Ascending aorta (tissue), 2 donors: ENCODE measurements at places on chromosomes 1 and 21. TPM values are rescaled to one million over a fixed set of nuclear protein-coding genes. Genes with fewer than 3 reads are reported as not detected.

SPATA46 gene
- total RNA-seq: not detected

RAB3B gene
- total RNA-seq: not detected

RAB42 gene
- not detected for total RNA-seq

RNU1-1 gene
- total RNA-seq: under 0.01 TPM

- no peak for DNase-seq
These were observed 300.0 kb downstream of the CHRM3 start for GRCh38 chr1:239686386-239686785.

DNA sequence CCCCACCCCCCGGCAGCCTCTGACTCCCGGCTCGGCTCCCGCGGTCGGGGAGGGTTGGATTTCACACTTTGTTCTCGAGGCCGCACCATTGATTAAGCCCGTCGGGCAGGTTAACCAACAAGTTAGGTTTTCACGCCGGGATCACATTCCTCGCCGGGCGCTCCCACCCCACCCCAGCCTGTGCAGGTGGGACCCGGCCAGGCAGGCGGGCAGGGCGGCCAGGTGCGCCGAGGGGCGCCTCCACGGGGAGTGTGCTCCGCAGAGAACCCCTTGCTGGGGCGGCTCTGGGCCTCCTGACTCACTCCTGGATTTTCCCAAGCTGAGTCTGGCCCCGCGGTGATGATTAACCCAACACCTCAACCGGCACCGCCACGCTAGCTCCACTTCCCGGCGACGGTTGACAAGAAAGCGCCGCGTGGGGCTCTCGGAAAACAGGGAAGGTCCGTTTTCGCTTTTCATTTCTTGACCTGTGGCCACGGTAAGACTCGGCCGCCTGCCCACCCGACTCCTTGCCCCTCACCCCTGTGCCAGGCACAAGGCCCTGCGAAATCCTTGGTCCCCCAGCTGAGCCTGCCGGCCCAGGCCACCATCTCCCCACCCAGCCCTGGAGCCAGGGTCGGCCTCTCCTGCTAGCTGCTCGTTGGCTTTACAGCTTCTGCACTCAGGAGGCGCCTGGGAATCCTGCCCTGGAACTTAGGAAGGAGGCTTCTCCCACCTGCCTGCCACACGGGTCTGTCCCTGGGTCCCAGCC lies 8.8 kb upstream of the TTLL10 start:
- no peak for DNase-seq

- no peak for DNase-seq
These were observed 26.8 kb upstream of the TMEM52 start for GRCh38 chr1:1945782-1946393.

- peak; percentile 70 for DNase-seq
These were observed 2.4 kb downstream of the ARID1A start for GRCh38 chr1:26697978-26698849.

- no peak for DNase-seq
These were observed 41.5 kb upstream of the SGIP1 start for GRCh38 chr1:66492424-66492823.

- DNase-seq: no peak
These were observed 6.8 kb upstream of the SLC22A15 start for GRCh38 chr1:115969509-115969908.
